NCI-H1105 treated with DMSO at 0.1 percent for 48 hours (cell line): ENCODE measurements at places on chromosomes 7 and 10.

DNA sequence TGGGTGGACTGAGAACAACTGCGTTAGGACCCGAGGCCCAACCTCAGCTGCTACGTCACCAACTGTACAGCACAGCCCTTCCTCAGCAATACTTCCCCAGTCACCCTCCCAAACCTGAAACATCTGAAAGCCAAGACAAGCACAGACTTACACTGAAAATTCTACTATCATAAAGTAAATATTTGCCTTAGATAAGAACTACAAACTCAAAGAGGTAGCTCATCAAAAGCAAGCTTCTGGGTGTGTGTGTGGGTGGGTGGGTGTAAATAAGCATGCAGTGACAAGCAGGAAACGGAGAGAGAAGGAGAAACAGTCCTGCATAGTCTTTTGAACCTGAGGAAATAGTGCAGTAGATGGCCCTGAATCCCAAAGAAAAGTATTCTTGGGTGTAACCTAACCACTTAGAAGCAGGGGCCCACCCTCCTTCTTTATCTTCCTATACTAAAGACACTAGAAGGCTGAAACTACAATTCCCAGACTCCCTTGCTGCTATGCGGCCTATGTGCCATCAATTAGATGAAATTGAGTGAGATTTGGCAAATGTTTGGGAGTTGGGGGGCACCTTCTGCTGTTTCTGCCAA lies 18.7 kb downstream of the SLC25A13 start:
- no peak for DNase-seq

DNA sequence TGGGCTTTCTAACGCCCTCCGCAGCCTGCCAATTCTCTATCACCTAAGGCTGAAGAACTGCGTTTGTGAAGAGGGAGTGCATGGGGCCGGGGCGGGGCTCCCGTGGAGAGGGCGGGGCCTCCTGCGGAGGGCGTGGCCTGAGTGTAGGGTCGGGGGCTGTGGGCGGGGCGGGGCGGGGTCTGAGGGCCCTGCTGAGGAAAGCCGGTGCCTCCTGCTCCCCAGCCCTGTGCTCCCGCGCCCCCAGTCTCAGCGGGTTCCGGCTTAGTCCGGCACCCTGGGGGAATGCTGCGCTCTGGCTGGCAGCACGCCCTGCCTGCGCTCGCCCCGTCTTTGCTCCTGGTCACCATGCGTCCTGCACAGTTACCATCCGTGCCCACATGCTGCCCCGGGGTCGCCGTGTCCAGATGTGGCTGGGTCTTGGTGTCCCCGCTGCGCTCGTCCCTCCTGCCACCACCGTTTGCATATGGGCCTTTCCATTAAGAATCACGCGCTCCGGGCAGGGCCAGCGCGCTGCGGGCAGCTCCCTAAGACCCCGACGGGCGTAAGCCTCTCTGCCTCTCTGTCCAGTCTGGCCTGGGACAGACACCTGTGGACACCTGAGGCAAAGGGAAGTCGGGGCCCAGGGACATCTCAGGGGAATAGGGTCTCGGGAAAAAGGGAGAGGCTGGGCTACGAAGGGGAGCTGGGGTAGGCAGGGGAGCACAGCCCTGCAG lies 144.0 kb upstream of the RET start:
- peak; percentile 34 for DNase-seq

GRCh38 chr10:63208986-63209385 lies 75.9 kb downstream of the NRBF2 start:
- no peak for DNase-seq

DNA sequence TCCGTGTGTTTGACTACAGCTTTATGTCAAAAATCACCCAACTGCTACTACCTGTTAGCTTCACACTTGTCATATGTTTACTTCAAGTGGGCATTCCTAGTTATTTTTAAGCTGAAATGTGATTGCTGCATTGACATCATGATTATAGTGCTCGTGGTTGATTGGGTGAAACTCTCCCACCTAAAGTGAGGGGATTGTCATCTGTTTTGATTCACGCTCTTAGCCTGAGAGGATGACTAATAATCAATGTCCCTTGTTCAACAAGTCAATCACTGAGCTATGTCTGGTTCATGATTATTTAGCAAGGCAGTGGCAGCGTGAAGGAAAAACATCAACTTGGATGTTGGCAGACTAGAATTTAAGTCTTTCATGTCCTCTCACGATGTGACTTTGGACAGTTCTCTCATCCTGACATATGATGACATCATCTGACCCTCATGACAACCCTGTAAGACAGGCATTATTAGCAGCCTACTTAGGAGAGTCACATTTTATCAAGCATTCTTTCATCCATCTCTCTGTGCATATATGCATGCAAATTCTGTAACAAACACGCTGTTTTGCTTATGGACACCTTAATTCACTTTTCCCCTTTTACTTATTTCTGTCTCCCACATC lies 352.6 kb upstream of the ZMIZ1 start:
- DNase-seq: no peak

DNA sequence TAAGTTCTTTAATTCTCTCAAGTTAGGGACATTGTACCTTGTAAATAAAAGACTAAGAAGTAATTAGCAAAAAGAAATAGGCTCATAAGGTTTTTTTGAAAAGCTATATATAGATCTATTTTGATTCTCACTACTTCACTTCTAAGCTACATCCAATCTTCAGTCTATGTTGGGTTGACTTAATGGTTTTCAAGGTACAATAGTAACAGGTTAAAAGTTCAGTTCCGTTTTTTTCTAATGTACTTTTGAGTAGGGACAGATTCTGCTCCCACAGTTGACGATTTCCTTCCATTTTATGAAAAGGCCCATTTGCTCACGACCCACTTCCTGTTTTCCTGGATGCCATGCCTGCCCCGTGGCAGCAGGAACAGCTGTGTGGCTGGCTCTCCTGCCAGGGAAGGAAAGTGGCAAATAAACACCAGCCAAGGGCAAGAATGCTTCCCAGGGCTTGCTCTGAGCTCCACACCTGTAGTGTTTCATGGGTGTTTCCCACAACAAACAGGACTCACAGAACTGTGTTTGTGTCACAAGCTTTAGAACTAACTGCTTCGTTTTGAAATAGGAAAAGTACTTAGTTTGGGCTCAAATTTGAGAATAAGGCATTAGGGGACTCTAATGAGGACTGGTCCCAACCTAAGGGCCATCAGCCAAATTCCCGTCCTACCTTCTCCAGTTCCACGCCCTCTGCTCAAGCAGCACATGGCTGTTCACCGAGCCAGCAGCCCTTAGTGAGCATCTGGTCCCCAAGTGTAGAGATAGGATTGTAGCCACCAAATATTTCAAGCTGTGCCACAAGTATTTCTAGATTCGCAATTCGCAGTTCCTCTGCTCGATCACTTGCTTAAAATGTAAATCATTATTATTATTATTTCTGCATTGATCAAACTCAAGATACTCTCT lies 240.7 kb downstream of the COBL start:
- DNase-seq: no peak

- peak; percentile 59 for DNase-seq
Measured at GRCh38 chr7:80060218-80060806, 74.3 kb upstream of the GNAI1 start.

DNA sequence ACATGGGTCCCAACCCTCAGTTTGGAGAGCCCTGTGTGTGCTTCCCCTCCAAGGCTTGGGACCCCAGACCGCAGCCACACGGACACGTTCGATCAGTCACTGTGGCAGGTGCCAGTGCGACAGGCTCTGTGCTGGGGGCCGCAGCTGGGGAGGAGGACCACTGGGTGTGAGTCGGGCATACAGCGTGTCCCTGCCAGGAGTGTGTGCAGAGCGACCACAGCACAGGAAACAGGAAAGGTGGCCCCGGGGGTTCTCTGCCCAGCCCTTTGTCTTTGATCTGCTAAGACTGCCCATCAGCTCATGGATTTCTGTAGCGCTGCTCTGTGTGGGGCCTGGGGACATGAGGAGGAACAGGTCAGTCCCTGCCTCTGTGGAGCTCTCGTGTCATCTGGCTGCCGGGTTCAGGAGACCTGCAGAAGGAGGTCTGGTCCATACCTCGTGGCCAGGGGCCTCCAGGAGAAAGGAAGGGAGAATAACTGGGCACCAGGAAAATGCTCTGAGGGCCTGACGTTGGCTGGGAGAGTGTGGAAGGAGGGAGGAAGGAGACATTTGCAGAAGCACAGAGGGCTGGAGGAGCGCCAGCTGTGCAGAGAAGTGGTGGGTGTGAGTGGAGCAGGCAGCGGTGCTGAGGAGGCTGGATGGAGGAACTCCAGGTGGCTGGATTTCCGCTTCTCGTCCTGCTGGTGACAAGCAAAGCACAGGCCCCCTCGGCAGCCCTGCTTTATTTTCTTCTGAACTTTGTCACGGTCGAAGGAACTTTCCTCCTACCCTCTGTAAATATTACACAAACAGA lies 4.1 kb downstream of the NUDT1 start:
- DNase-seq: no peak

DNA sequence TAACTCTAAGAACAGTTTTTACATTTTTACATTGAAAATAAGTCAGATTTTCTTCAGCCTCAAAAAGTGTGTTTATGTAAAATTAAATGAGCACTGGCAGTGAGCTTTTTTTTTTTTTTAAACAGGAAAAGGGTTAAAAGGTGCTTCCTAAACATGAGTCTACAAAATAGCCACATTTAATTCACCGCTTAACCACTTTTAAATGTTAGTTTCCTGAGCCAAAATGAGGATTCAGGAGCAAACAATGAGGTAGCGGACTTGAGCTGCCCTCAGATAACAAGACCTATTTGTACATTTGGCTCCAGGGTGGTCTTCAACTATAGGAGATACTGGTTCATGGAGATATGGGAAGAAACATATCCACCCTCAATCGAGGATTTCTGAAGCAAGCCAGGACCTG lies 22.8 kb downstream of the AKR1C3 start:
- DNase-seq: no peak

DNA sequence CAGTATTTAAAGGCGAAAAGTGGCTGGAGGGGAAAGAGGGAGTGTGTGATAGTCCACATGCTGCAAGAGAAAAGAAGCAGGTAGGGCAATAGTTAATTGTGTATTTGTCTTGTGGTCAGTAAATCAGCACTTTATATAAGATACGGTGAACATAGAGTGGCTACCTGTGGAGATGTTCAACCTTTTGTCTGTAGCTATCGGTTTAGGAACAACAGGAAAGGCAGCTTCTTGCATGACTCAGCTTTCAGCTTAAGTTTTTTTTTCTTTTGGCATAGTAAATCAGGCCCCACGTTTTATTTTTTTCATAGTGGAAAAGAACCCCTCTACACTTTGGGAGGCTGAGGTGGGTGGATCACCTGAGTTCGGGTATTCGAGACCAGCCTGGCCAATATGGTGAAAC lies 14.2 kb upstream of the MTPN start:
- DNase-seq: no peak

- no peak for DNase-seq
Measured at GRCh38 chr10:74955796-74956195, 129.4 kb downstream of the KAT6B start.

DNA sequence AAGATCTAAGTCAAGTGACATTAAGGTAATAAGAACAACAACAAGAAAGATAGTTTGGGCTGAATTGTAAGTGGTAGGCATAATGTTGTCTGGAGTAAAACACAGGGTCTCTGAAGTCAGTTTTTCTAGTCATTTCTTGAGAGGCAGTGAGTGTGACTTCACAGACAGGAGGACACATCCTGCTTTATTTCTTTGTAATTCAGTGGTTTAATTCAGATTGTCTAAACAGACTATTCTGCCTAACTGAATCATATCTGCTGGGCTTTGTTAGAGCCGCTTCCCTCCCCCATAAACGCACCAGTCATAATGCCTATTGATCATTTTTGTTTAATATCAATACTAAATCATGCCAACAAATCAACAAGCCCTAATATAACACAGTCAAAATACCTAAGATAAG lies 46.8 kb downstream of the AGK start:
- no peak for DNase-seq

GRCh38 chr10:11794566-11794965 lies 28.6 kb upstream of the PROSER2 start:
- no peak for DNase-seq

DNA sequence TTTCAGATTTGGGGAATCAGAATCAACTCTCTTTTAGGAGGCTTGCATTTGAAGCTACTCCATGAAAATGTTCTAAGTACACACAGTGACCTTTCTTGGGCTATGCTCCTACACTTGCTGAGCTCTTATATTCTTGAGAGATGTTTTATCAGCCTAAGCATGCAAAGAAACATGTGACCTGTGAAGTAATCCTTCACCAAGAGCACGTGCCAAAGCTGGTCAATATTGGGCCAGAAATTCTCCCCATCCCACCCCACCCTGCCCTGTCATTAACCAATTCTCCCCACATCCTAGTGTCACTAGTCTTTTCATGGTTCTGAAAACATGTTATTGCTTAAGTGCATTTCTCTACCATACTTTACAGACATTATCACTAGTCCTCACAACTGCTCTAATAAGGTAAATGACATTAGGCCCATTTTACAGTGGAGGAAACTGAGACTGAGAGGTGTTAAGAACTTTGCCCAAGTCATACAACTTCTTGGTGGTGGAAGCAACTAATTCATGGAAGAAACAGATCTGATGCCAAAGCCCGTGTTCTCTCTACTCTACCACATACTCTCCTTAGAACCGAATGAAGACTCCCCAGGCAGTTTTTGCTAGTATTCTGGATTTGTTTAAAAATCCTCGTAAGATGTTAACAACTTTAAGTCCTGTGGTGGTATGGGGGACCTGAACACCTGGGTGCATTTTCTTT lies 200.6 kb downstream of the PTEN start:
- DNase-seq: no peak

DNA sequence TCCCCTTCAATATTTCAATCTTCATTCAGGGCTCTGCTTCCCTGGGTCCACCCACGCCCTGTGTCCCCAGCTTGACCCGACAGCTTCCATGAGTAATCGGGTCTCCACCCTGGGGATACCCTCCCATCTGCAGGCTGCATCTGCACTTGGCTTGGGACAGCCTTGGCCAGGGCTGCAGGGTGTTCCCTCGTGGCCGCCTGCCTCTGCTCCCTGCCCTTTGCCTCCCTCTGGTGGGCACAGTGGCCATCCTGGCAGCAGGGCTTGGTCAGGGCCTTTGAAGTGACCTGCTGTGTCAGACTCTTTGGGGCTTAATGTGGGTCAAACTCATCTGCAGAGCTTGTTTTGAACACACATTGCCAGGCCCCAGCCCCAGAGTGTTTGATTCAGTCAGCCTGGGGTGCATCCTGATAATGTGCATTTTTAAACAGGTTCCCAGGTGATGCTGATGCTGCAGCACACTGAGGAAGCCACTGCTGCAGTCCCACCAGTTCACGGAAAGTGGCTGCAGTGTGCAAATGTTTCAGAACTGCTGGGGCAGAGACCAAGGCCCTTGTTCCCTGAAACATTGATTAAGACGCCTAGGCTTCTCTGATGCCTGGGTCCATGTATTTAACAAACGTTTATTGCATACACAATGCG lies 80.7 kb upstream of the SEC61G start:
- peak; percentile 5 for DNase-seq

DNA sequence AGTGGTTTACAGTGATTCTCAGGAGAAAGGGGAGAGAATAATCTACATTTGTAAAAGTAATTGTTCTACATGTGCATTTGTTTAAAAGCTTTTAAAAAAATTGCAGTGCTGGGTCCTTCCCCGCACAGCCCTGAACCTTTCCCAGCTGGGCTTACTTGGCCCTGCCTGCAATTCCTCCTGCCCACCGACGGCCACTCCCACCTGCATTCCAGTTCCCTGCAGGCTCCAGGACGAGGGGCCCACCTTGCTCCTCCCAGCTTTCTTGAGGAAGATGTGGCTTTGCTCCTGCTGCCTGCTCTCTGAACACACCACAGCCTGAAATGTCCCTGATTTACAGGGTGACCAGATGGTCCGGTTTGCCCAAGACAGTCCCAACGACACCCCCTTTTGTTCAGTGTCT lies 222.7 kb downstream of the PRPF18 start:
- no peak for DNase-seq
